ENCODE measurements at places on chromosomes 16 and 17.

- peak; percentile 71 for DNase-seq
These were observed 5.1 kb downstream of the CYB5D1 start for GRCh38 chr17:7862692-7863437.

GRCh38 chr16:1159973-1160772 lies 7.3 kb downstream of the CACNA1H start:
- DNase-seq: no peak

GRCh38 chr17:44872131-44872768 lies 24.6 kb downstream of the HIGD1B start:
- DNase-seq: no peak

DNA sequence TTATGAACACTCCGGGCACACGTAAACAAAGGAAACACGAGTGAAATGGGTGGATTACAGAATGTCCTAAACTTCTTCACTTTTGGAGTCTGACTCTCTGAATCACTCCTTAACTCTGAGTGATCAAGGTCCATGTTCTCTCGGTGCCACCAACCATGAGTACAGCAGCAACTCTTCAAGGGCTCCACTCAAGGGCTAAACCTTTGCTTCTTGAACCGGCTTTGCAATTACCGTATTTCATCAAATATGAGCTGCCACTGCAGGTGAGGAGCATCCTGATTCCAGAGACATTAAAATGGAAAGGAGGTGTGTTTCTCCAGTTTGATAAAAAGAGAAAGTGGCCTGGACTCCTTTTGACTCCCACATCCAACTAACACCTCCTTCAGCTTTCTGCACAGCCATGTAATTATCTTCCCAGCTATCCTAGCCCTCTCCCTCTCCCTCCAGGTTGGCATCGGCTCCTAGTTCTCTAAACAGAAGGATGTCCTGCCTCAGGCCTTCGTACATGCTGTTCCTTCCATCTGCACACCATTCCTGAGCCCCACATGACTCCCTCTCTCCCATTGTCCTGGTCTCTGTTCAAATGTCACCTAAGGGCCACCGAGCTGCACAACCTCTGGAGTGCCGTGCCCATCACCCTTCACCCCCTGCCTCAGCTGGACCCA lies 61.4 kb downstream of the ZDHHC7 start:
- no peak for DNase-seq

- DNase-seq: no peak
These were observed 6.9 kb downstream of the RARA start for GRCh38 chr17:40315678-40316570.

DNA sequence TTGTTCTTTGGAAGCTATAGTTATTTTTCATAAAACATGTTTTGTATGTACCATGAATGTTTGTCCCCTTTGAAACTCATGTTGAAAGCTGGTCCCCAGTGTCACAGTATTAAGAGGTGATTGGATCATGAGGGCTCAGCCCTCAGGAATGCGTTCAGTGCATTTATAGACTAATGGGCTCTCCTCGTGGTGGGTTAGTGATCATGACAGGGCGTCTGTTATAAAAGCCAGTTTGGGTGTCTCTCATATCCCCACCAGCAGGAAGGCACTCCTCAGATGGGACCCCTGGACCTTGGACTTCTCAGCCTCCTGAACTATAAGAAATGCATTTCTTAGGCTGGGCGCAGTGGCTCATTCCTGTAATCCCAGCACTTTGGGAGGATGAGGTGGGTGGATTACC lies 10.4 kb downstream of the BANP start:
- no peak for DNase-seq

DNA sequence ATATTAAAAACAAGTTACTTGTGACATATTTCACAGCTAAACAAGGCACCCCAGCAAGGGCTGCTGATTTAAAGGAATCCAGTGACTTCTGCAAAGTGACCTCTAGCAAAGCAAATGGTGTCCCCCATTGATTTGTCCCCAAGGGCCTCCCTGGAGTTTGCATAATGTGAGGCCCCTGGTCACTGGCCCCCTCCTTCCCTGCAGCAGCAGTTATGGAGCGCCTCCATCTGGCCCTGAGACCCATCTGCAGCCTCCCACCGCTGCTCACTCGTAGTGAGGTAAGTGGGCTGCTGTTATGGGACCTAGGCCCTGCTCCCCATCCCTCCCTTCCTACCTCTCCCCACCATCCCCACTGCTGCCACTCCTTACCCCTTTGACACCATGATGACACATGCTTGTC lies 19.6 kb upstream of the EEF2K start:
- DNase-seq: no peak

- no peak for DNase-seq
These were observed 30.3 kb upstream of the SUPT4H1 start for GRCh38 chr17:58382108-58382871.

DNA sequence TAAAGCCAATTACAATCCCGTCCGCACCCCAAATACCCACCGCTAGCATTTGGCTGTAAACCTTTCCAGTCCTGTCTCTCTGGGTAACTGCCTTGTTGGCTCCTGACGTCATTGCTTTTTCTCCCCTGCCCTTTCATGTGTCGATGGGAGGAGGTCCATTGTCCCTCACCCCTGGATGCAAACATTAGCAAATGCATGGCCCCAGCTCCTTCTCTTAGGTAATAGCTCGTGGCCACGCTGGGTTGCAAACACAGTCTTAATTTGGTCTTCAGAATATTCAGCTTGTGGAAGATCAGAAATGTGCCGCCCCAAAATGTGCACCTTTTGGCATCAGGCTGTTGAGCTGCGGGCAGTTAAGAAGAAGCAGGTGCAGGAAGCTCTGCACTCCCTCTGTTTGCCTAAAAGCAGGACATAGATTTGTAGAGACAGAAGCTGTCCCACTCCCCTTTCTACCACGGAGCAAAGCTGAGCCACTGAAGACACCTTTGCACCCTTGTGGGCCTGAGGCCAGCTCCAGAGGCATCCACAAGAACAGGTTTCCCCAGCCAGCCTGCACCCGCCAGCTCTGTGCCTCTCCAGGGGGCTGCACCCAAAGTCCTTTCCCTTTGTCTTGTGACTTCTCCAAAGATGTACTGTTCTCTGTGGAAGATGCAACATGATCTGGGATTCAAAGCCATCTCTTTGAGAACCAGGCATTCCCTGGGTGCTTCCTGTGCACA lies 127.3 kb downstream of the MGAT5B start:
- DNase-seq: no peak

All from neuronal stem cell (in vitro differentiated cells).